ENCODE measurements at places on chromosomes 7 and 10.

DNA sequence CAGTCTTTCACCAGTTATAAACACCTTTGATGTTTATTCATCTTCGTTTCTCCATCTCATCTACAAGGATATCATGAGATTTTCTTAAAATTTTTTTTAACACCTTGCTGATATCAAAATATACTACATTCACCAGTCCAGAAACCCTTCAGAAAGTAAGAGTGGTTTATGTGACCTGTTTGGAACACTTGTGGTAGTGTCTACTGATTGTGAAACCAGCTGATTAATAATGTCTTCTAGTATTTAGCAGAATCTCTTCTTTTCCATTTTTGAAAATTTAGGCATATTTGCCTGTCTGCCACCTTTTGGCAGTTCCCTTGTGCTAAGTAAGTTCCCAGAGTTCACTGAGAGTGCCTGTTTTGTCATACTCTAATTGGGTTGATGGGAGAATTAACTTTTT lies 18.5 kb downstream of the DLD start:
- DNase-seq: no peak

- no peak for DNase-seq
These were observed 97.5 kb upstream of the MGMT start for GRCh38 chr10:129369566-129369965.

DNA sequence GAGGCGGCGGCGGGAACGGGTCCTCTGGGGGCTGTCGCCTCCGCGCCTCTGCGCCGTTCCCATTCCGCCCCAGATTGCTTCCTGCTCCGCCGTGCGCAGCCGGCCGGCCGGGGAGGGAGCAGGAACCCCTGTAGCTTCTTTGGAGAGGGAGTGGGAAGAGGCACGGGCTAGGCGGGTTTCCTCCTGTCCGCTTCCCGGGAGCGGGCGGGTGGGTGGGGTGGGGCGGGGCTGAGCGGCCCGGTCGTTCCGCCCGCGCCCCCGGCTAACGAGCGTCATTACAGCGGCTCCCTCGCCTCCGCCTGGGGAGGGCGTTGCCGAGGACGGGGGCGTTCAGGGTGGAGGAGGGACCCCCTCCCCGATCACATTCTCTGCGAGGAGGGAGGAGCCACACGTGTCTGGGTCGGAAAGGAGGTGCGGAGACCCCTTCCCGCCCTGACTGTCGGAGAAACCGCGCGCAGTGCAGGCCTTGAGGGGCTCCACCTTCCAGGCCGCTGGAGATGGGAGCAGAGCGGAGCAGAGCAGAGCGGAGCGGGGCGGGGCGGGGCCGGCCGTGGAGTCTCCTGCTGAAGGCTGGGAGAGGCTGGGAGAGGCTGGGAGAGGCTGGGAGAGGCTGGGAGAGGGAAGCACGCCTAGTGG lies 39.7 kb downstream of the AGAP3 start:
- no peak for DNase-seq

DNA sequence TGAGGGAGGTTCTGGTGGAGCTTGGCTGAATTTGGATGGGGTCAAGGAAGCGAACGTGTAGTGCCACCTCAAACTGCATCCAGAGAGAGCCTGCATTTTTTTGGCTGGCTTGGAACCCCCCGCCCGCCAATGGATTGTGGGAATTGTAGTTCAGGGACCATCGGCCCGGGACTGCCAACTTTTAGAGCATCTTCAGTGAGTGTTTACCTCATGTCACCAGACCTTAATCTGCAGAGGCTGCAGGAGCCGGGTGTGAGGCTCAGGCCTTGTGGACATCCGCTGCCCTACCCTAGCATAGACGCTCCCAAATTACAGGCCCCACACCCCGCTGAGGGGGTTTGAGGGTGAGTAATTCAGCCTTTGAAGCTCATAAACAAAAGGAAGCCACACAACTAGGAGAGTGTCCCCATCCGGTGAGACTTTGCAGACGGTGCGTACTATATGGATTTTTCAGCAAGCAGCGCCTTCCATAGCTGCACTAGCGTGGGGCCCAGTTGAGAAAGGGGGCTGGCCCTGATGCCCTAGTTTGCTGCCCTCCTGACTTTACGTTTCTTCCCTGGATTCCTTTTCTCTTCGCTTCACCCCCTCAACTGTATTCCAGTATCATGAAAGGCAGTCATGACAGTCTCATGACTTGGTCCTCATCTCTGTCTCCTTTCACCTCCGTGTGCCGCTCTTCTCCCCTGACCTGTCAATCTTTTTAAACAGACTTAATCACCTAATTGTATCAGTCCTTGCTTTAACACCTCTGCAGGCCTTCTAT lies 717 bp downstream of the CNPY4 start:
- DNase-seq: peak; percentile 69

DNA sequence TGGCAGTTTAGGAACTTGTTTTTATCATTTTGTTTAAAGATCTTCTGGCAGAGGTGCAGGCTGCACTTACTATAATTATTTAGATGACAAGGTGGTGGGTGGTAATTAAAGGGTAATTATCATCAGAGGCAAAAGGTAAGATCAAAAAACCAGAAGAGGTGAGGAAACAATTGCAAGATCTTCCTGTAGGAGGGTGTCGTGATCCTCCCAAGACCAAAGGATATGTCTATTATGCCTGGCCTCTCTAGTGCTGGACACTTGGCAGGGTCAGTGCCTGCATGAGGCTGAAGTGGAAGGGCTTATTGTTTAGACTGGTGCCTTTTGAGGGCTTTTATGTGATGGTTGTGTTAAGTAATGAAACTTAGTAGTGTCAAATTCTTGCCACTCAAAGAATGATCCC lies 1.8 kb upstream of the WAPL start:
- no peak for DNase-seq

Data from mesothelial cell of epicardium (in vitro differentiated cells).